ENCODE measurements at places on chromosomes 6 and 20. TPM values are rescaled to one million over a fixed set of nuclear protein-coding genes. Genes with fewer than 3 reads are reported as not detected.

Gene VGLL2
- polyA plus RNA-seq = not detected

DNA sequence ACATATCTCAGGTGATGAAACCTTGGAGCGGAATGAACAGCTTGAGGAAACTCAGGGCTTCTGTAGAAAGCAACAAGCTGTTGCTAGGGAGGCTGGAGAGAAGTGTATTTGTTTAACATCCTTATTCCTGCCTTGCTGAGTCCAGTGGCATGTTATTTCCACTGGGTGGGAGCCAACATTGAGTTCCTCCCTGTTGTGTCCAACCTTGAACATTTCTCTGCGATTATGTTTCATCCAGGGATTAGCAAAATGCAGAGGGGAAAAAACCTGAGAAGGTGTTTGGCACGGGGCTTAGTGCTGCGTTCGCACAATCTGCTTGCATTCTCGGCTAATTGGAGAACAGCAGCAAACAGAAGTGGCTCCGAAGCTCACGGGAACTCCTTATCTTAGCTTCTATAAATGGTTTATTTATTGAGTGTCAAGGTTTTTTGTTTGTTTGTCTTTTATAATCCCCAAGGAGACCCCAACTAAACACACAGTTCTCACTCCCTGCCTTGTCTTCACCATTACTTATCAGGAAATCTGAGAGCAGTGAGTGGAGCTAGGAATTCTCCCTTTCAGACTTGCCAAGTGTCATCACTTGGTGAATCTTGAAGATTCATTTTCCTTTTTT lies 412.8 kb downstream of the CDC5L start:
- no peak for DNase-seq

DNA sequence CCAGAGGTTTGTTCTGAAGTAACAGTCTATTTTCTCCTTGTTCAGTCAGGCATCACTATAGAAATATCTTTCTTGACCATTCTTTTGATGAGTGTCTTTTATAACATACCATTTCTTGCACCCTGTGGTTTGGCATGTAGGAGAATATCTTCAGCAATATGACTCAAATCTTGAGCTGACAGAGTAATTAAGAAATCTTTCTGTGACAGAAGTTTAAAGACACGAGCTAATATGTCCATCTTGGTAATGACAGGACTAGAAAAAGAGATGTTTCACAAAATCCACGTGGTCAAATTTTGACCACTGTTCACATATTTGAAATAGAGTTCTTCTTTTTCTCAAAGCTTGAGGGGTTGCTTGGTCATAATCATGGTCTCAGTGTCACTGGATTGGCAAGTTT lies 149.9 kb downstream of the MYB start:
- no peak for DNase-seq

- no peak for DNase-seq
Observed at GRCh38 chr6:113719064-113719463, 138.1 kb upstream of the MARCKS start.

- DNase-seq = peak; percentile 42
Observed at GRCh38 chr6:129749749-129750120, 39.8 kb upstream of the ARHGAP18 start.

Data from B cell (primary cell).